Activated CD4-positive, alpha-beta T cell treated with anti-CD3 and anti-CD28 coated beads for 1 hour (primary cell): ENCODE measurements at places on chromosomes 7 and 10.
A peak's percentile ranks its signal among the peaks of the same experiment; 100 is the strongest.

DNA sequence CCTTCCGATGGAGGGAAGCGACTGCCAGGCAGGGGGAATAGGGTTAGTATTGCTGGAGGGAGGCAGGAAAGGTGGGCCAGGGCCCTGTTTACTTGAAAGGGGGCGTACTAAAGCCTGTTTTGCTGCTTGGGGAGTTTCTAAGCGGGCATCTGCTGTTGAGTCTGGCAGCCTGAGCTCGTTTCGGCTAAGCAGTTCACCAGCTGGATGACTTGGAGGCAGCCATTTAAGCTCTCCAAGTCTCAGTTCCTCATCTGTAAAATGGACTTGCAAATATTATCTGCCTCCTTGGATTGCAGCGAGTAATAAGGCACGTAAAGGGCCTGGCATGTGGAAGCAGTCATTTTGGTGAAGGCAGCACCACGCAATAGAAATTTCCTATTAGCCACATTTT is 44.0 kb downstream of the LDB3 start:
- DNase-seq, result no peak

DNA sequence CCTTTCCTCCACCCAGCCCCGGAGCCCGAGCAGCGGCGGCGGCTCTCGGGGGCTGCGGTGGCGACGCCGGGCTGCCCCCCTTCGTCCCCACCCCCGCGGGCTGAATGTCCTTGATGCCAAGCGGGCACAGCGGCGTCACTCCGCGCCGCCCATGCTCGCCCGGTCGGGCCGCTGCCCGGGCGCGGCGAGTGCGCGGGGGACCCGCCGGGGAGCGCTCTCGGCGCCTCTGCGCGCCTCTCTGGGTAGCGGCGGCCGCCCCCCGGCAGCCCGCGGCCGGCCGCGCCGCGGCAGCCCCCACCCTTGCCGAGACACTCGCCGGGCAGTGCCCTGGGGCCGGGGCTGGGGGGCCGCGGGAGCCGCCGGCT is 433 bp upstream of the PLXNA4 start:
- no peak for DNase-seq

GRCh38 chr10:75469006-75469616 is 37.7 kb downstream of the LRMDA start:
- no peak for DNase-seq

DNA sequence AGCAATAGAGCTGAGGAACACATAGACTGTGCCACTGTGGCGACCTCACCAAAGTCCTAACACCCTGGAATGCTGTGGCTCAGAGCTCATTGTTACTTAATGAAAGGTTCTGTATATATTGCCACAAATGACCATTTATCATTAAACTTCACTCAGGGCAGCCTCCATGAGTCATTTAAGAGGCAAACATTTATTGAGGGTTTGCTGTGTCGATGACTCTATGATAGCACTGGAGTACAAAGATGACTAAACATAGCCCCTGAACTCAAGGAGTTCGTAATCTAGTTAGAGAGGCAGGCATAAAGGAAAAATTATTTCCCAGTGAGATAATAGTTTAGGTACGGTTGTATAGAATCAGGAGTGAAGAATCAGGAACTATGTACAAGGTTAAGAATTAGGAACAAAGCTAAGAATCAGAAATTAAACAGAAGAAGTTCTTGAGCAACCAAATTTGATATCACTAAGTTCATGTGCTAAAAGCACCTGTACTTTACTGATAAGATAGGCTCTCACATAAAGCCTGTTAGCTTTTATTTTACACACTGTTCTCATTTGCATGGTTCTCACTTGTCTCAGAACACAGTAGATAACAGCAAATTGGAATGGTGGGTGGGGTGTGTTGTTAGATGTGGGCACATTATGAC is 7.9 kb downstream of the ENTPD7 start:
- no peak for DNase-seq

DNA sequence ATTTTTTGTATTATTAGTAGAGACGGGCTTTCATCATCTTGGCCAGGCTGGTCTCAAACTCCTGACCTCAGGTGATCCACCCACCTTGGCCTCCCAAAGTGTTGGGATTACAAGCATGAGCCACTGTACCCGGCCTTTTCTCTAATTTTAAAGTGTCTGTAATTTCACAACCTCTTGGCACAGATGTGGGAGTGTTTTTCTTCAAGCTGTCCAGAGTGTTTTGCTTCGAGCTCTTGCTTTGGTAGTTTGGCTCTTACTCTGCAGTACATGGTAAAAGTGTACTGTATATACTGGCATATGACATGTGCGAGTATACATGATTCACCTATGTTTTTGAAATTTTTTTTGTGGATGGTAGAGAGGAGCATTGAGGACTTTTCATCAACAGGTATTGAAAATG is 9.8 kb downstream of the SRGN start:
- DNase-seq, result no peak

GRCh38 chr10:86413046-86413728 is 46.6 kb upstream of the GRID1 start:
- no peak for DNase-seq

GRCh38 chr7:149422914-149423301 is 38.0 kb downstream of the ZNF777 start:
- no peak for DNase-seq

- DNase-seq, result no peak
Observed at GRCh38 chr7:118862740-118863139, 638.2 kb downstream of the ANKRD7 start.

GRCh38 chr7:105429746-105430612 is 41.3 kb upstream of the SRPK2 start:
- peak; percentile 26 for DNase-seq

DNA sequence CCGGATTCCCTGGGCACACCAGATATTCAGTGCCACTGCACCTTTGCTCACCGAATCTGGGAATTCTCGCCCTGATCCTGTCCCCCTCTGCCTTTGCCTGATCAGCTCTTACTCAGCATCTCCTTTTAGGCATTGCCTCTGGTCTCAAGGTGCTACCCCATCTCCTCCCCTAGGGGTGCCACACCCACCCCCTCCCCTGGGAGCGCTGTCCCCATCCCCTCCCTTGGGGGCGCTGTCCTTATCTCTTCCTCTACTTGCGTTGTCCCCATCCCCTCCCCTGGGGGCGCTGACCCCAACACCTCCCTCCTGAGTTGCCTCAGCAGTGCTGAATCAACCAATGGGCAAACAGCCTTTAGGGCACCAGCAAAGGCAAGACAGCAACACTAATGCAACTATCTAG is 686.9 kb upstream of the FOXK1 start:
- DNase-seq, result no peak

DNA sequence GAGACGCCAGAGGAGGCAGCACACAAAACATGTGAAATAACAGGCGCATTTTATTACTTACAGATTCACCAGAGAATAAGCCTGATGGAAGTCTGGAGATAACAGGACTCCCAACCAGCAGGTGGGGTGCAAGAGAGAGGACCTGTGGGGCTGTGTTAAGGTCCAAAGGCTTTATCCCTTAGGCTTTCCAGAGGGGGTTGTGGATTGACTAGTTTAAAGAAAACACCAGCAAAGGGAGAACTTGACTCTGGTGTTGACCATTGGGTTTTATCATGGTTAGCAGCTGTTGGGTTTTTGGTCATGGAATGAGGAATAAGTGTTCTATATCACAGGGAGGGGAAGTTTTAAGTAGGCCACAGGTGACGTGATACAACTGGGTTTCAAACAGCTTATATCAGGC is 1.6 kb upstream of the CRPPA start:
- no peak for DNase-seq

DNA sequence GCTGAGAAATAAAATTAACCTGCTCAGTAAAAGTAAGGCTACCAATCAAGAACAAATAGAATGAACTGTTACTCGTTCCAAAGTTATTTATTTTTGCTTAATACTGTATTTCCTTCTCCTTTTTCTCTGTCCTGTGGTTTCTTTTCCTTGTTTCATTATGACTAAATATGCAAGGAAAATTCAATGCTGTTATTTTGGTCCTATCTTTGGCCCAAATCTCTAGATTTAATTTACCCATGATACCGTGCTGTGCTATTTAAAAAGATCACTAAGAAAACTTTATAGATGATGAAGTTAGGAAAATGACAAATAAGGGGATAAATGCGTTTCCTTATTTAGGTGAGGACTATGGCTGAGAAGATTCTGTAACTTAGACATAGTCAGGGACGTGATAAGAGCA is 45.3 kb upstream of the FAM133B start:
- DNase-seq, result no peak

GRCh38 chr10:74875068-74875467 is 48.7 kb downstream of the KAT6B start:
- no peak for DNase-seq

DNA sequence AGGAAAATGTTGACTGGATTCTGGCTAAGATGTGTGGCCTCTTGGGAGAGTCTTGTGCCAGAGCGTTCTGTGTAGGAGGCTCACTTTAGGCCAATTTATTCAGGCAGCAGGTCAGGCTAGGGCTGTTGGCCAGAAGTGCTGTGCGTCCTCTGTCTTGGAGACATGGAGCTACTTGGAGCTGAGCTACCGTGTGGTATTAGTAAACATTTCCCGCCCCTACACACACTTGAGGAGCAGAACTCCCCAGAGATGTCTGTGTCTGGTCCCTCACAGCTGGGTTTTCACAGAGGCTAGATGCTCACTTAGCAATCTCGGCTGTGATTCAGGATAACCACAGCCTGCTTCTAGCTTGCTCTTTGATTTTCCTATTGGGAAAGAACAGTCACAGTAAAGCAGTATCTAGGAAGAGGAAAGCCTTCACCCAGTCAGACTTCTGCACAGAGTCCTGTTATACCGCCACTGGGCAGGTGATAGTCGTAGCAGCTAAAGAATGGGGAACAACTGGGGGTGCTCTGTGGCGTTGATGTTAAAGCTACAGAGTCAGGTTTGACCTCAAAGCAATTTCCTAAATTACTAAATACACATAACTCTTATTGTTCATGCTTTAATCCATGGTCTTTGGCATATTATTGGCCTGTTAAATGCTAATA is 86.7 kb downstream of the MDFIC start:
- DNase-seq, result no peak

GRCh38 chr10:97858001-97858439 is 8.4 kb downstream of the GOLGA7B start:
- no peak for DNase-seq

DNA sequence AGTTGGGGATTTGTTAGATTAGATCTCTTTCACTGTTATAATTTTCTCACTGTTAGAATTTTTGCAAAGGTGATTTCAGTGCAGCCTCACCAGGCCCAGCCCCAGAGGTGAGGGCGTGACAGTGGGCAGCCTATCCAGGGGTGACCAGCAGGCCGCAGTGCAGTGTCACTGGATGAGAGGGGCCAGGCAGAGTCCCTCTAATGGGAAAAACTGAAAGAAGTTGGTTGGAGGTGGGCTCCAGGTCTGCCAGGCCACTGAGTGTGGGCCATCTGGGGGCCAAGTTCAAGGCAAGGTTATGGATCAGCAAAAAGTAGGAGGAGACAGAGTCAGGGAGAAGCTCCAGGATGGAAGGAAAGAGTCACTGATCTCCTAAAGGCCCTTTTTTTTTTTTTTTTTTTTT is 90.5 kb upstream of the SDK1 start:
- no peak for DNase-seq

- DNase-seq, result no peak
Observed at GRCh38 chr7:155495440-155496248, 37.7 kb downstream of the EN2 start.

GRCh38 chr7:95471071-95471470 is 14.7 kb upstream of the ASB4 start:
- no peak for DNase-seq

DNA sequence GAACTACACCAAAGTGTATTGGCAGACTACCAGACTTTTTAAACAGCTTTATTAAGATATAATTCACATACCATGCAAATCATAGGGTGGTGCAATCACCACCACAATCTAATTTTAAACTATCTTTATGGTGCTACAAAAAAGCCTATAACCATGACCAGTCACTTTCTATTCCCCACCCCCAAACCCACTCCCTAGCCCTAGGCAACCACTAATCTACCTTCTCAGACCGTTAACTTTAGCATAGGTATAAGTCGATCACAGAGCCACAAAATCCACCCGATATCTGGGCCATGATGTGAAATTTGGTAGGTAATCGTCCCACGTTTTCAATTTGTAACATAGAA is 536 bp upstream of the POM121 start:
- no peak for DNase-seq

DNA sequence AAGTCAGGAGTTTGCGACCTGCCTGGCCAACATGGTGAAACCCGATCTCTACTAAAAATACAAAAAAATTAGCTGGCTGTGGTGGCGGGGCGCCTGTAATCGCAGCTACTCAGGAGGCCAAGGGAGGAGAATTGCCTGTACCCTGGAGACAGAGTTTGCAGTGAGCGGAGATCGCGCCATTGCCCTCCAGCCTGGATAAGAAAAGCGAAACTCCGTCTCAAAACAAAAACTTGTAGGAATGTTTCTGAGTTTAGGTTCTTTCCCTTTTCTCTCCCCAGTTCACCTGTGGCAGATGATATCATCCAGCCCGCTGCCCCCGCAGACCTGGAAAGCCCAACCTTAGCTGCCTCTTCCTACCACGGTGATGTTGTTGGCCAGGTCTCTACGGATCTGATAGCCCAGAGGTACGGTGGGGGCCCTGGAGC is 138.8 kb upstream of the BTBD16 start:
- no peak for DNase-seq

DNA sequence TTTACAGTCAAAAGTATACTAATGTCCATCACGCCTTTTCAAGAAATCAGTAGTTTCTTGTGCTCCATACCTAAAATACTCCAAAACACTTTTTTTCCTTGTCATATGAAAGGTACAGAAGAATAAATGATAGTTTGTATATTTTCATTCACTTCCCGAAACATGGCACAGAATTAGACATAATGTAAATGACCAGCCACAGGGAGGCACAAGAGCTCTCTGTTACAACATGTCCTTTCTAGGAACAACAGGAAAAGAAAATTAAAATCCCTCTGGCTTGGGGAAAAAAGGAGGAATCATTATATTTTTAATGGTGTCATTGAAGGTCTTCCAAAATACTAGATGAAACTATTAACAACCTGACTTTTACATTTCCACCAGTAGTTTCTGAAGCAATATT is 331.2 kb downstream of the ACTR3B start:
- DNase-seq, result no peak

GRCh38 chr10:97543025-97543546 is 29.5 kb upstream of the ANKRD2 start:
- DNase-seq, result peak; percentile 16

GRCh38 chr7:41117431-41117830 is 585.5 kb downstream of the INHBA start:
- no peak for DNase-seq
